ENCODE measurements at places on chromosomes 2 and 18.

- DNase-seq = no peak
Observed at GRCh38 chr2:101153077-101153707, 2.0 kb upstream of the TBC1D8 start.

GRCh38 chr2:44524347-44524926, 162.7 kb downstream of the CAMKMT start:
- DNase-seq = no peak

GRCh38 chr18:62625019-62625418, 90.3 kb upstream of the PHLPP1 start:
- DNase-seq = no peak

GRCh38 chr2:101809698-101810097, 112.2 kb downstream of the MAP4K4 start:
- DNase-seq = no peak

DNA sequence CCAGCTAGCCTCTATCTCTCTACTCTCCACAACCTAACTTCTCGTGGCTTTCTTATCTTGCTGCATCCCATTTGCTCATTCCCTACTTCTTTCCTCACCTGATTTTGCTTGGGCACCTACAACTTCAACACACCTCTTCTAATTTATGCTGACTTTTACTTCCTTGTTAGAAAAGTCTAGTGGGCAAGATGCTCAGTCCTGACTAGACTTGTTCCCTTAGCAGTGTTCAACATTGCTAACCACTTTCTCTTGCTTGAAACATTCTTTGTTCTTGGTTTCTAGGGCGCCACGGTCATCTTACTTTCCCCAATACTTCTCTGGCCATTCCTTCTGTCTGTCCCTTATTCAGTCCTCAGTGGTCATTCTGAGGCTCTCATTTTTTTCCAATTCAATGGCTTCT, 454.7 kb upstream of the CWC22 start:
- no peak for DNase-seq

- no peak for DNase-seq
Observed at GRCh38 chr2:20013126-20013849, 820 bp upstream of the MATN3 start.

DNA sequence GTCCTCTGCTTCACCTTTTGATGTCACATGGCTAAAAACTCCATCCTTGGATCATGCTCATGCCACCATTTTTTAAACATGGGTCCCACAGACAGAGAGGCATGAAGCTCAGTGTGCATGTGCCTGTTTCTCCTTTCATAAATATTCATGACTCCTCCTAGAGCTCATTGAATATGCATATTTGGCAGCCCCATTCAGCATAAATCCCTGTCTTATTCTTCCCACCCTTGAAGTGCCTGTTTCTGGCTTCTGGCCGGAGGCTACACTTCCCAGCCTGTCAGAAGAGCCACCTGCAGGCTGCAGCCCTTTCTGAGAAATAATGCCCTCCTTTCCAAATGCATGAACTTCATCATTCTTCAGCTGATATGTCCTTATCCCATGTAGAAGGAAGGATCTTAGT, 109.7 kb downstream of the LDLRAD4 start:
- DNase-seq = no peak

DNA sequence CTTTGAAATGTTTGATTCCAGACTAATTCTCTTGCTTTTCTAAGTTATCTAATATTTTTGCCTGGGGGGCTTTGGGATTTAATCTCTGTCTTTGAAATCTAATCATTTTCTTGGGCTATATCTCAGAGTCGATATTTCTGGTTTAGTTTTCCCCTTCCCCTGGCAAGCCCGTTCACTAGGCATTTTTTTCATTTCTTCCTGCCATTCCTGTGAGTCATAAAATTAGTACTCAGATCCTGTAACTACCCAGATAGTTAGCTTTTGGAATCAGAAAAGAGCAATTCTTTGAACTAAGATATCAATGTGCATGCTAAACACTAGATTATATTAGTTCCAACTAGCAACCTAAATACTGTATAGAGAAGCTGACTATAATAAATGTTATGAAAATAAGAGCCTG, 29.4 kb upstream of the RNF149 start:
- no peak for DNase-seq

DNA sequence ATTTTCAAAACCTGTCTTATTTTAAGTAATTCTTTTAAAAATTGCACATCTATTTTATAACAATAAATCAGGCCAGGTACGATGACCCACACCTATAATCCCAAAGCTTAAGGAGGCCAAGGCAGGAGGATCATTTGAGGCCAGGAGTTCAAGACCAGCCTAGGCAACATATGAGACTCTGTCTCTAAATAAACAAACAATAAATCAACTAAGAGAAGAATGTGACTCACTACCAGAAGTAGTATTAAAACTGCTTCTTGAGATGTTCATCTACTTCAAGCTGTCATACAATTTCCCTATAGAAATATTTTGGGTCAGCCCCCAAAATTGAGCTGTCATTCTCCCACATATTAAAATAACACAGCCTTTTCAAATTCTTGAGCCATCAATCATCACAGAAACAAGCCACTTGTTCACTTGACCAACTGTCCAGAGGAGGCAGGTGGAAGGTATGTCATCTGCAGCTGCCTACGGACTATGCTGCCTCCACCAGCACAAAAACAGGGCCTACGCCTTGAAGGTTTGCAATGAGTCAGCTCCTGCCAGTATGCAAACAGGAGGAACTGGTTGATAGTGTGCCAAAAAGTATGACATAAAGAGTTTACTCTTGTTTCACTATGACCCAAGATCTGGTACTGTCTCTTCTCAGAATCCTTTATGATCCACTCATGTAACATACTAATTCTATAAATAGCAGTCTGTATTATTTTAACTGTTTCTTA, 33.6 kb downstream of the KIDINS220 start:
- DNase-seq = no peak

DNA sequence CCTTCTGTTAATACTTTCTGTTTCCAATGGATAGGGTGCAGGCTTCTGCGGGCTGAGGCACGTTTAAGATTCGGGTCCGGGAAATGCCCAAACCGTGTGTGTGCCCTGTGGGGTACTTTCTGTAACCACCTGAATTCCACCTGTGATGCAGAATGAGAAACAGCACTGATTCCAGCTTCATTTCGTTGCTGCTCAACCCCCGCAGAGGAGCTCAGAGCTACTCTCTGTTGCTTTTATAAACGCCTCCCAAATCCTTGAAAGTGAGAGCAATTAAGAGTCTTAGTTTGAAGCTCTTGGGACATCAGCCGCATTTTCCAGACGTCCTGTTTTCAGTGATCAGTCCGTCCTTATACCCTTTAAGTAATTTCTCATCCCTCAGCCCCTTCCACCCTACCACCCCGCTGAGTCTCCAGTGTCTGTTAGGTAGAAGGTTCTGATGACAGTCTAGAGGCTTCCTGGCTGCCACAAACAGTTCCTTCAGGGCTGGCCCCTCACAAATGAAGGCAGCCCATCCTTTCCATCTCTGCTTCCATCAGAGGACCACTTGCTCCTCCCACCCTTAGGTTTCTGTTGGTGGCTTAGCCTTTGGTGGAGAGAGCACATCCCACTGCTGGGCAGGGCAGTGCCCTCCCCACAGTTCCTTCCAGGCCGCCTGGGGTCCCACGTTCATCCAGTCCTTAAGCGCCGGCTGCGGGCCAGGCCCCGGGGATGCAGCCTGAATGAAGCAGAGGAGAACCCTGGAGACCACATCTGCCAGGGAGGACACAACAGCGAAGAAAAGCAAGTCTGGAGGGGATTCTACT, 230.1 kb downstream of the SEPTIN10 start:
- DNase-seq = peak; percentile 28

- DNase-seq = no peak
Observed at GRCh38 chr2:71690876-71691475, 237.6 kb downstream of the DYSF start.

- no peak for DNase-seq
Observed at GRCh38 chr18:23550898-23551297, 35.4 kb downstream of the NPC1 start.

GRCh38 chr2:174554529-174555150, 43.0 kb downstream of the WIPF1 start:
- no peak for DNase-seq

DNA sequence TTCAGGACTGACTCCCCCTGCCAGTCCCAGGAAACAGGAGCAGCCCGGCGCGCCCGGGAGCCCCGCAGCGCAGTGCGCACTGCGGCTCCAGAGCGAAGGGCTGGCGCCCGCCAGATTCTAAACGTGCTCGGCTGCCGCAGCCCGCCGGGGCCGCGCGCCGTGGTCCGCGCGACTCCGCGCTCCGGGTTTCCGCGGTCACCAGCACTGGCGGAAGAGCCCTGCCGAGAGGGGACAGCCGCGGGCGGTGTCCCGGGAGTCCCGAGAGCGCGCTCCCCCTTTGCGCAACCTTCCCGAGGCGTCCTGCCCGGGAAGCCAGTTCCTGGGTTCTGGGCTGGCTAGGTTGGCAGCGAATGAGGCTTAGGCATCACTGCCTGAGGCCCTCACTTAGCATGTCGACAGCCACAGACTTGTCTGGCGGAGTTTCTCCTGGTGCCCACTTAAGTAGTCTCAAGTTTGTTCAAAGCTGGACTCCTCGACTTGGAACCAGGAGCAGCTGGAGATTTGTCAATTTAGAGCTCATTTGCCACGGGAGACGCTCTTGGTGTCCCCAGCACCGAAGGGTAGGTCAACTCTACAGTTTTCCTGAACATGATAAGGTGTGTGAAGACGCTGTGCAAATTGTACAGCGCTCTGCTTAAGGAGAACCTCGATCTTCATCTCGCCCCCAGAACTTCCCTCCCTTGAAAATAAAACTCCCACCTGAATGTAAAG, 1.5 kb upstream of the VSNL1 start:
- DNase-seq = peak; percentile 21

- DNase-seq = no peak
Observed at GRCh38 chr2:54691445-54692135, 31.9 kb upstream of the EML6 start.

GRCh38 chr2:29405707-29406106, 290.5 kb downstream of the CLIP4 start:
- no peak for DNase-seq

DNA sequence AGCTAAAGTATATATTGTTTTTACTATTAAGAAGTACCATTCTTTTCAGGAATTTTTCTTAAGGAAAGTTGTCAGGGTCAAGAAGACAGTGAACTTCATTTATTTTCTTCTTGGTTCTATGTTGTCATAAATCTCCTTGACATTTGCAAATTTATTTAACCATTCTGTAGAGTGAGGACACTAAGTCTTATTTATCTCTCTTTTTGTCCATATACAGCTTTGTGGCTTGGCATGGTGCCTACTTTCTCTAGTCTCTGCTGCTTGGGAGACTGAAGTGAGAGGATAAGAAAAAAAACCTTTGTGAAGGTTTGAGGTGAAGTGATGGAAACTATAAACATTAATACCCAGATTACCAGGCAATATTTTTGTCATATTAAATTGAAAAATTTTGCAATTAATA, 1389.4 kb downstream of the SUCLG1 start:
- no peak for DNase-seq

DNA sequence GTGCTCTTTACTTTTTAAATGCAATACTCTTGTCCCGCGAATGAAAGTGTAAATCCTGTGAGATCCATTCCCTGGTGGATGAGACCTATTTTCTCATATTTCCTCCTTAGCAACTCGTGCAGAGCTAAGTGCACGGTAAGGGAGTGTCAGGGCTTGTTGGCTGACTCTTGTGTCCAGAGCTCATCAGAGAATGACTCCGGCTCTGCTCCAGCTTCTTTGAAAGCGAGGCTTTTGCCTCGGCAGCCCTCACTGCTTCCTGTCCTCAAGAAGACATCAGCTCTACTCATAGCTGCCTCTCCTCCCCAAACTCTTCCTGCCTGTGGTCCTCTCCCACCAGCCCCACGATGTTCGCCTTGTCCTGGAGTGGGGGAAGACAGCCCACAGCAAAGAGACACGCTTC, 70.7 kb downstream of the LIPG start:
- DNase-seq = no peak

DNA sequence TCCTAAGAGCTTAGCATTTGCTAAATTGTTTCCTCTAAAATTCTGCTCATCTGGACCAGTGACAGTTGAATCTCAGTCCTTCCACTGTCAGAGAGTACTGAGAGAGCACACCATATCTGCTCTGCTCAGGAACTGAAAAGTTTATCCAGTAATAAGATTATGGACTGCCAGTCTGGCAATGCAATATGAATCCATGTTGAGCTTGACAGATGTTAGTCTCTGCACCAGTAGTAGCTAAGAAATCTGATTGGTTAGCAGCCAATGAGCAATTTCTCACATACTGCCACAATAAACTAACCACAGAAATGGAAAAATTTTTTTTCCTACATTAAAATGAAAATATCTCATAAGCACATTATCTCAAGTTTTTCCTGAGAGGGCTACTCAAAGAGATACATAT, 2.3 kb downstream of the PRKD3 start:
- DNase-seq = no peak

DNA sequence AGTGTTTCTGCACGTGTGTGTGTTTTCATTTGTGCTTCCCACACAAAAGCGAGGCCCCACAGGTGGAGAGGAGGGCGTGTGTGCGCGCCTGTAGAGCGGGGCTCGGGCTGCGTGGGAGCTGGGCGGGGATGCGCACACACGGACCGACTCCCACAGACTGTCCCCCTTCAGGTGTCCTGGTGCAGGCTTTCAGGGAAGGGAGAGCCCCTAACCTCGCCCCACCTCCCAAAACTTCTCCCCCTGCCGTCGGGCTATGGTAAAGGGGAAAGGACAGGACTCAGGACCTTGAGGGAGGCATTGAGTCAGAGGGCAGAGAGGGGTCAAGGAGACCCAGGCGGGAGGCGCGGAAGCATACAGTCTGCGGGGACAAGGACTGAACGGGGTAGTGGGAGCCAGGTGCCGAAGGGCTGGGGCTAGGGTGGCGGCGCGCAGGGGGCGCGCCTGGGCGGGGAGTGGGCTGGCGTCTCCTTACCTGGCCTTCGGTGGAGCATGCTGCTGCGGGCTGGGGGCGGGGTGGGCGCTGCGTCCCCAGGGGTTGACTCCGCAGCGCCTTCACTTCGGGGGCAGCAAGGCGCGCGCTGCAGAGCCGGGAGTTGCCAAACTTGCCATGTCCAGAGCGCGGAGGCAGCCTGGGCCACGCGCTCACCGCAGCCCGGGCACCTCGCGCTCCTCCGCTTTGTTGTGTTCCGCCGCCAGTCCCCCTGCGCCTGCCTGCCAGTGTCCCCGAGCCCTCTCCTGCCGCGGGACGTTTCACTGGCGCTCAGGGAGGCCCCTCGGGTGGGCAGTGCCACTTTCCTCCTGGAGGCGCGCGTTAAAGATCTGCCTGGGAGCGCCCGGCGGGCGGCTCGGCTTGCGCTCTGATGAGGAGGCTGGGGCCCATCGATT, 302.0 kb downstream of the NCKAP5 start:
- DNase-seq = peak; percentile 42

GRCh38 chr18:59908799-59909198, 9.0 kb downstream of the PMAIP1 start:
- DNase-seq = no peak

GRCh38 chr2:173684896-173685459, 280.2 kb downstream of the SP3 start:
- no peak for DNase-seq

GRCh38 chr18:74222710-74223494, 68.9 kb downstream of the CYB5A start:
- DNase-seq = no peak

DNA sequence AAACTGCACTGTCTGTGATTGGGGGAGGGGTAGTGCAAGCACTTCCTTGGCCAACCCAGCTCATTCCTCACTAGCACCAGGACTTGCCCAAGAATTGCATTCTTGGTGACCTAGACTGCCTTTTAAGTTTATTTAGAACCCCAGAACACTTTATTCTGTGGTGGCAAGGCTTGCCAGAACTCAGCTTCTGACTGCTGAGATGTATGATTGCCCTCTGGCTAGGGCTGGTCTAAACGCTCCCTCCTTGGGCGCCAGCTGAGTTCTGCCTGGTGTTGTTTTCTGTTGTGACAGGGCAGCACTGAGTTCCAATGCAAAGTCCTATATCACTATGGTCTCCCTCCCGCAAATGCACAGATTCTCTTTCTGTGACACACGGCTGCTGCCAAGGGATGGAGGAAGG, 247.7 kb downstream of the ZNF385B start:
- DNase-seq = no peak

Measured in dorsolateral prefrontal cortex (tissue), 122 donors.